ENCODE measurements at places on chromosomes 1 and 21. TPM values are rescaled to one million over a fixed set of nuclear protein-coding genes. Genes with fewer than 3 reads are reported as not detected.

The KRTAP10-12 gene
- not detected for total RNA-seq

The MNDA gene
- not detected for total RNA-seq

The PBXIP1 gene
- 55.9 TPM for total RNA-seq

The SPOCD1 gene
- total RNA-seq = 0.78 TPM

GRCh38 chr1:186443638-186444037 lies 17.3 kb downstream of the PDC start:
- peaks cover 15% of the 10 kb centered on the region for H3K4me1 ChIP-seq
- no peak overlapping the region for H3K4me3 ChIP-seq
- no peaks in the 10 kb centered on the region for H3K27me3 ChIP-seq
- H3K36me3 ChIP-seq = no peaks in the 10 kb centered on the region

- peaks cover 6% of the 10 kb centered on the region for H3K27me3 ChIP-seq
- no peak for DNase-seq
- no peaks in the 10 kb centered on the region for H3K4me1 ChIP-seq
- H3K36me3 ChIP-seq = no peaks in the 10 kb centered on the region
- no peak overlapping the region for H3K27ac ChIP-seq
Observed at GRCh38 chr1:42891465-42892138, 45.2 kb downstream of the ZNF691 start.

Measured in activated CD4-positive, alpha-beta memory T cell treated with anti-CD3 and anti-CD28 coated beads for 36 hours (primary cell).